Chondrocyte (in vitro differentiated cells): ENCODE measurements at places on chromosomes 11 and 22. TPM values are rescaled to one million over a fixed set of nuclear protein-coding genes. Genes with fewer than 3 reads are reported as not detected.

The POU2AF2 gene
- not detected in 3 replicates for total RNA-seq

The SCGB1A1 gene
- not detected in 3 replicates for total RNA-seq

The CRYBB3 gene
- total RNA-seq = not detected in 3 replicates

The TREH gene
- total RNA-seq = not detected in 3 replicates

The OR56A1 gene
- total RNA-seq = not detected in 3 replicates

The CARS1 gene
- 49.3 to 106 TPM (median 101 TPM) in 3 replicates for total RNA-seq

DNA sequence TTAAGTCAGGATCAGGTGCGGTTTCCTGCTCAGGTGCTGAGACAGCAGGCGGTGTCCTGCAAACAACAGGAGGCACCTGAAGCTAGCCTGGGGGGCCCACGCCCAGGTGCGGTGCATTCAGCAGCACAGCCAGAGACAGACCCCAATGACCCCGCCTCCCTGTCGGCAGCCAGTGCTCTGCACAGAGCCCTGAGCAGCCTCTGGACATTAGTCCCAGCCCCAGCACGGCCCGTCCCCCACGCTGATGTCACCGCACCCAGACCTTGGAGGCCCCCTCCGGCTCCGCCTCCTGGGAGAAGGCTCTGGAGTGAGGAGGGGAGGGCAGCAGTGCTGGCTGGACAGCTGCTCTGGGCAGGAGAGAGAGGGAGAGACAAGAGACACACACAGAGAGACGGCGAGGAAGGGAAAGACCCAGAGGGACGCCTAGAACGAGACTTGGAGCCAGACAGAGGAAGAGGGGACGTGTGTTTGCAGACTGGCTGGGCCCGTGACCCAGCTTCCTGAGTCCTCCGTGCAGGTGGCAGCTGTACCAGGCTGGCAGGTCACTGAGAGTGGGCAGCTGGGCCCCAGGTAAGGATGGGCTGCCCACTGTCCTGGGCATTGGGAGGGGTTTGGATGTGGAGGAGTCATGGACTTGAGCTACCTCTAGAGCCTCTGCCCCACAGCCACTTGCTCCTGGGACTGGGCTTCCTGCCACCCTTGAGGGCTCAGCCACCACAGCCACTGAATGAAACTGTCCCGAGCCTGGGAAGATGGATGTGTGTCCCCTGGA, at the start of gene MYO7A:
MYO7A (plus strand) TSS at position 327 of the 772 bp plus-strand sequence. CDS start 2,389 bp downstream, outside the sequence.
- peak; percentile 79 for DNase-seq
- H3K27me3 ChIP-seq = peaks cover 4% of the 10 kb centered on the region

DNA sequence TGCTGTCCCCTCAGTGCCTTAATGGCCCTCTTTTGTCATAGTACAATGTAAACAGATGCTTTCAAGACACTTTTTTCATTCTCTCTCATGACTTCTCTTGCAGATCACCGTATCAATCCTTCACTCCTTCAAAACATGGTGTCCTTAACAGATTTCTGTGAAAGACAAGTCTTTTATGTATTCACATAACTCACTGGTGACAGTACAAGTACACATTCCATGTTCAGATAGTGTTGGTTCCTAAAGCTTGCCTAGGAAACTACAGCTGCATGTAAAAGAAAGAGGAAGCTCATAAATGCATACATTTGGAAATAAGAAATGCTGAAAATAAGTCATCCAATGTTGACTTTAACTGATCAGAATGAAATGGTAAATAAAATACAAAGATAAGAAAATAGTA, 5.0 kb upstream of the OR52E6 start:
- H3K36me3 ChIP-seq = no peaks in the 10 kb centered on the region
- H3K27me3 ChIP-seq = no peaks in the 10 kb centered on the region
- H3K4me3 ChIP-seq = no peak overlapping the region
- no peak overlapping the region for H3K27ac ChIP-seq
- no peak for DNase-seq

DNA sequence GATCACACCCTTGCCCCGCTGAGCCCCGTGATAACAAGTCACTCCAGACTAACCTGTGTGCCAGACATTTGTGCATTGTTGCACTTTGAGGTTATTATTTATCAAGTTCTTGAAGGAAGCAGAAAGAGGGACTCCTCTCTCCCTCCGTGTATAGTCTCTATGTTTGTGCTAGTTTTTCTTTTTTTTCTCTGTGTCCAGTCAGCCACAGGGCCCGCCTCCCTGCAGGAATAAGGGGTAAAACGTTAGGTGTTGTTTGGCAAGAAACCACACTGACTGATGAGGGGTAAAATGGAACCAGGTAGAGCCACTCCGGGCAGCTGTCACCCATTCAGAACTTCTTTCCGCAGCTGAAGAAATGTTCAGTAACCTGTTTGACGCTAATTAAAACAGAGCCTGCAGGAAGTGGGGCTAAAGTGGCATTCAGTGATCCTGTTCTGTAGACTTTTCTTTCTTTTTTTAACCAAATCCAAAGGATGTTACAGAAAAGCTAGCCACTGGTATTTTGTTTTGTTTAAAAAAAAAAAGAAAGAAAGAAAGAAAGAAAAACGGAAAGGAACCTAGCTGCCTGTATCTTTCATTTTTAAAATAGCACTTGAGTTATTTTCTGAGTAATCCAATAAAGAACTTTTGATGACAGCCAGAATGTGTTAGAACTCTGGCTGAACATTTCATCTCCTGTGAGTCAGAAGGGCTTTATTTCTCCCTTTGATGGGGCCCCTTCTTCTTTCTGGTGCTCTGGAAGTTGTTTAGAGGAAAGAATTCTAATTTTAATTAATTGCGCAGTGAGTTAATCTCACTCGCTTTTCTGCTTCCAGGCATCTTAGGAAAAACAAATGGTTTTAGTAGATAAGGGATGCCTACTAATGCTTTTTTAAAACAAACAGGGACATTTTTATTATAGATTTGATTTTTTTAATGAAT, 58.2 kb downstream of the COMMD9 start:
- no peaks in the 10 kb centered on the region for H3K36me3 ChIP-seq
- H3K27me3 ChIP-seq = no peaks in the 10 kb centered on the region
- peak overlapping the region; percentile 61 for H3K27ac ChIP-seq

- DNase-seq = no peak
- no peak overlapping the region for H3K4me3 ChIP-seq
- peaks cover 12% of the 10 kb centered on the region for H3K27me3 ChIP-seq
- no peaks in the 10 kb centered on the region for H3K36me3 ChIP-seq
- no peak overlapping the region for H3K27ac ChIP-seq
These were observed 95.9 kb downstream of the TIMP3 start for GRCh38 chr22:32897400-32897799.

DNA sequence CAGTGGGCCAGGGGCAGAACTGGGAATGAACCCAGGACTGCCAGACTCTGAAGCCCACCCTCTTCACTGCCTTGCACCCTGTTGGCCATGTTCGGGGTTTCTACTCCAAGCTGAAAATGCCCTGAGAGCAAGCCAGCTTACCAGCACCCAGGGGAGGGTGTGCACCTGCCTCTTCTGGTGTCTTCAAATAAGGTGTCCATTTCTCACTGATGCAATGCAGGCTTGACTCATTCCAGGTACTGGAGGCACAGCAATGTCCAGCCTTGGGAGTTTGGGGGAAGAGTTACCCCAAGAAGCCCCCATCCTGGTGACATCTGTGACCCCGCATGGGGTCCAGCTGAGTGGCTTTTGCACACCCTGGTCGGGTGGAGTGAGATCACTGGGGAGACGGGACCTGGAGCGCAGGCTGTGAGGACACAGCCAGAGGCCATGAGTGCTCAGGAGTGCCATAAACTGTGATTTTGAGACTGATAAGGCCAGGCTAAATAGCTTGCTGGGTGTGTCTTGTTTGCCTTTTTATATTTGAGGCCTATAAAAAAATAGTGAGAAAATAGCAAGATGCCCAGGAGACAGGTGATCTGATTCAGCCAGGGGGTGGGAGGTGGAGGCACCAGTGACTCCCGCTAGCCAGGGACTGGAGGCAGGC, 4.6 kb upstream of the CERK start:
- peaks cover 8% of the 10 kb centered on the region for H3K4me1 ChIP-seq
- DNase-seq = no peak
- H3K27ac ChIP-seq = no peak overlapping the region
- H3K27me3 ChIP-seq = peaks cover 6% of the 10 kb centered on the region
- H3K36me3 ChIP-seq = no peaks in the 10 kb centered on the region

DNA sequence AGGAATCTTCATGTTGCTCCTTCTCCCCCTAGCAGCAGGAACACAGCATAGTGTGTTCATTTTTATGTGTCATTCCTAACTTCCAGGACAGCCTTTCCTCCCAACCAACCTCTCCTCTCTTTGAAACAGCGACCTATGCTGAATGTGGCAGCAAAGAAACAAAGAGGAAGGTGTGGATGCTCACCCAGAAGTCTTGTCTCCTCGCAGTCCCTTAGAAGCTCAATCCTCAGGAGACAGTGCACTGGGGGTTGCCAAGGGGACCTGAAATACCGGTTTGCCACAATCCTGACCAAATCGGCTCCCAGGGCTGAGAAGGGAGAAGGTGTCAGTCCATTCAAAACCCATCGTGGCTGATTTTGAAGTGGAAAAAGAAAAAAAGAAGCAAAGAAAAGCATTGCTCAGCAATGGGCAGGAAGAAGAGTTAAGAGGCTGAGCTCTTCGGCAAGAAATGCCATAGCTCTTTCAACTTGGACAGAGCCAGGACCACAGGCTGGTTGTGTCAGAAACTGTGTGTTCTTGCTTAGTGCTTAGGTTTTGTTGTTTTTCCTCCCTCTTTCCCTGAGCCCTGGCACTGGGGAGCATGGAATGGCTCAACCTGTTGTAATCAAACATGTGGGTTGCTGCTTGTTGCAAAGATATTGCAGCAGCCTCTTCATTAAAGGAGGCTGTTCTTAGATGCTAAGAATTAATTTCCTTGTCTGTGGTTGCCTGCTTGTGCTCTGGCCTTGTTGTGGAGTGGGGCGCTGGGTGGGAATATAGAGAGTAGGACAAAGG, 30.4 kb upstream of the TENM4 start:
- no peaks in the 10 kb centered on the region for H3K27me3 ChIP-seq
- H3K4me3 ChIP-seq = no peak overlapping the region
- no peaks in the 10 kb centered on the region for H3K36me3 ChIP-seq
- H3K27ac ChIP-seq = no peak overlapping the region
- peaks cover 8% of the 10 kb centered on the region for H3K4me1 ChIP-seq

GRCh38 chr22:46602025-46602424, 18.2 kb upstream of the GRAMD4 start:
- no peak overlapping the region for H3K4me3 ChIP-seq
- H3K4me1 ChIP-seq = peaks cover 9% of the 10 kb centered on the region
- DNase-seq = peak; percentile 82
- peak overlapping the region; percentile 52 for H3K27ac ChIP-seq

- no peak for DNase-seq
- H3K27me3 ChIP-seq = no peaks in the 10 kb centered on the region
These were observed 67.7 kb downstream of the ST3GAL4 start for GRCh38 chr11:126423154-126423553.

GRCh38 chr22:31532060-31532459, 35.7 kb downstream of the SFI1 start:
- peaks cover 31% of the 10 kb centered on the region for H3K4me1 ChIP-seq
- no peak overlapping the region for H3K4me3 ChIP-seq
- H3K27ac ChIP-seq = peak overlapping the region; percentile 39
- H3K36me3 ChIP-seq = no peaks in the 10 kb centered on the region
- H3K27me3 ChIP-seq = no peaks in the 10 kb centered on the region

DNA sequence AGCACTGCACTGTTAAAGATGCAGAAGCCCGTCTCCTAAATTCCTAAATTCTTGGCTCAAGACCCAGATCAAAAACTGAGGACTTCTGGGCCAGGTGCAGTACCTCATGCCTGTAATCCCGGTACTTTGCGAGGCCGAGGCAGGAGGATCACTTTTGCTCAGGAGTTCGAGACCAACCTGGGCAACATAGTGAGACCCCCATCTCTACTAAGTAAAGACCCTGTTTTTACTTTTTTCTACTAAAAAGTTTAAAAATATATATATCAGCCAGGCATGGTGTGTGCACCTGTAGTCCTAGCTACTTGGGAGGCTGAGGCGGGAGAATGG, 29.7 kb downstream of the PDGFB start:
- H3K36me3 ChIP-seq = peaks cover 2% of the 10 kb centered on the region
- H3K4me1 ChIP-seq = peaks cover 17% of the 10 kb centered on the region

- peak overlapping the region; percentile 24 for H3K27ac ChIP-seq
- no peaks in the 10 kb centered on the region for H3K36me3 ChIP-seq
- H3K4me1 ChIP-seq = peaks cover 42% of the 10 kb centered on the region
- no peak for DNase-seq
- no peaks in the 10 kb centered on the region for H3K27me3 ChIP-seq
- no peak overlapping the region for H3K4me3 ChIP-seq
These were observed 420.0 kb downstream of the DYNC2H1 start for GRCh38 chr11:103529181-103529684.
